ENCODE measurements at places on chromosomes 6 and 20.

GRCh38 chr6:50851049-50851845, 32.6 kb downstream of the TFAP2B start:
- DNase-seq, result no peak

DNA sequence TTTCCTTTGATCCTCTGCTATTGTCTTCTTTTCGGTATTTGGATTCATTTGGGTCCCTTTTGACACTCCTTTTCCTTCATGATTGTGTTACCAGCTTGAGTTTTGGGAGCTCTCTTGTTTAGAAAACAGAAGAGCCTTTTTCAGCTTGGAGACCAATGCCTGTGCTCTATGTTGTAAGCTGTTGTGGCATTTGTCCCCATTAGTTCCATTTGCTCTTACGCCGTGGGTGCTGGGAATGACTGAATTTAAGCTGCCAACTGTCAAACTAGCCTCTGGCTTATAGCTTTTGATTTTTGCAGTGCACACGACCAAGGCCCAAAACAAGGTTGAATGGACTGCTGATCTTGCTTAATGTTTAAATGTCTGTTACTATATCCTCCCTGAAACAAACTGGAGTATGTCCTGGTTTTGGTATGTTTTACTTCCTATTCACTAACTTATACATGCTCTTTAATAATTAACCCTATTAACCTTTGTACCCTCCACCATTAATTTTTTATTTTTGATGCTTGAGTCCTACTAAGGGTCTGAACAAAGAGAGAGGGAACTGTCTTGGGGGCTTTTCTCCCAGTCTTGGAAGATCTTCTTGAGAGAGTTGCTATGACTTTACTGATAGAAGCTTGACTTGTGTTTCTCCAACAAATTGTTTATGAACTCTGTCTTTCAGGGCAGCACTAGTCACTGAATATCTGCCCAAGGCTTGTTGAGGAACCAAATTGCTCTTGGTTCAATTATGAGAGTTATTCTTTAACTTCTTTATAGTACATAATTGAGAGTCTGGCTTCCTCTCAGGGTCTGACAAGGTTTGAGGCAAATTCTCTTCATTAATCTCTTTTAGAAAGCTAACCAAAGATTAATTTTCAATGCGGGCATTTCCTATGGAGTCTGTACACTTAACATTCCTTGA, 100.3 kb upstream of the SIRPG start:
- no peak for DNase-seq

DNA sequence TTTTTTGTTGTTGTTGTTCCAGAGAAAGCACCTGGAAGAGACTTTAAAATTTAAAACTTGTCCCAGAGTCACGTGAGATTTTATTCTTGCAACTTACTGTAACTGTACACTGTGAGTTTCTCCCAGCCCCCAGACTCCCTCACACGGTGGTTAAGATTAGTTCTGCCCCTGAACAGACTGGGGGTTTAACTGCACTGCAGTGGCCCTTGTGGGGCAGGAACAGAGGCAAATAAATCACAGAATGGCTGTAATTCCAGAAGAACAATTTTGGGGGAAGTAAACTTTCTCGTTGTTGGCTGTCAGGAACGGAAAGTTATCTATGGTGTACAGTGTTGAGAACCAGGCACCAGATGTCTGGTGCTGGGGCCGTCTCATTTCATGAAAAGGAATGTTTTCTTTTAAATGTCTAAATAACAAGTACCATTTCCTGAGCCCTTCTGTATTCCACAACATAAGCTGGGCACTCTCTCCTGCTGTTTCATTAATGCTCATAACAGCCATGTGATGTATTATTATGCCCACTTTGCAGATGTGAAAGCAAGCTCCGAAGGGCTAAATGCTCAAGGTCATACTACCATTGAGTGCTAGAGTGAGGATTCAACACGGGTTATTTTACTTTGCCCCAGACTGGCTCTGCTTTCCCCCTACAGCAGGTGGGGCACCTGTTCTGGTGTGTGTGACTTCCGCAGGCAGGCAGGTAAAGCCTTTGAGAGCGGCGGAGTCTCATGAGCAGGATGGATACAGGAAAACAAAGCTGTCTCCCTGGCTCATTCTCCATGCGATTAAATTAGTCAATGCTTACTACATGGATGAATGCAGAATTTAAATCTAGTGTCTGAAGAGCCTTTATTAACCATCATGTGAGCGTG, 30.5 kb downstream of the CNKSR3 start:
- DNase-seq, result no peak

DNA sequence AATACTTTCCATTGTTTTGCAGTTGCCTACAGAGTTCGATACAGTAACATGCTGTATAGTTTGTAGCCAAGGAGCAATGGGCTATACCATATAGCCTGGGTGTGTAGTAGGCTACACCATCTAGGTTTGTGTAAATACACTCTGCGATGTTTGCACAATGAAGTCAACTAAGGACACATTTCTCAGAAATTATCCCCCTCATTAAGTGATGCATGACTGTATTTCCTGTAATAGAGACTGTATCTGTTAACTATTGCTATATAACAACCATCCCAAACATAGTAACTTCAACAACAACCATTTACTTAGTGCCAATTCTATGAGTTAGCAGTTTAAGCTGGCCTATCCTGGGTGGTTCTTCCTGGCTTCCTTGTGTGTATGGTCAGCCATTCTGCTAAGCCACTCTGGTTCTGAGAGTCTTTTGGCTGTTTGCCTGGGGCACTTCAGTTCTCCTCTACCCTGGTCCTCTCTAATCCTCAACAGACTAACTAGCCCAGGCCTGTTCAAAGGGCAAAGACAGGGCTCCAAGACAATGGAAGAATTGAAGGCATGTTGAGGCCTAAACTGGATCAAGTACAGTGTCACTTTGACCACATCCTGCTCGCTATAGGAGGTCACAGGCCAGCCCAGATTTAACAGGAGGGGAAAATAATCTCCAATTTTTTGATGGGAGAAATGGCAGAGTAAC, 124.0 kb downstream of the PLCB1 start:
- no peak for DNase-seq
